ENCODE measurements at places on chromosomes 12 and 14.

GRCh38 chr12:121957861-121958515 lies 39.6 kb downstream of the CFAP251 start:
- no peak for DNase-seq

GRCh38 chr14:50772412-50772811 lies 58.5 kb downstream of the NIN start:
- DNase-seq = no peak

DNA sequence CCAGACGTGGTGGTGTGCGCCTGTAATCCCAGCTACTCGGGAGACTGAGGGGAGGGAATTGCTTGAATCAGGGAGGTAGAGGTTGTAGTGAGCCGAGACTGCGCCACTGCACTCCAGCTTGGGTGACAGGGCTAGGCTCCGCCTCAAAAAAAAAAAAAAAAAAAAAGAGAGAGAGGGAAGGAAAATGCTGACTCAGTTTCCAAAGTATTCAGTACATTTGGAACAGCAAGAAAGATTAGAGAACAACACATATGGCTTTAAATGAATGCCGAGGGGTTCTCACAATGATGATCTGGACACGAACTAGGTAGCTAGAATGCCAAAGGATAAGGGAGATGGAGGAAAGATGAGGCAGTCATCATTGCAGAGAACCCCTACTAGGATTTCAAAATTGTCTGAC lies 97.4 kb downstream of the NAV3 start:
- DNase-seq = no peak

DNA sequence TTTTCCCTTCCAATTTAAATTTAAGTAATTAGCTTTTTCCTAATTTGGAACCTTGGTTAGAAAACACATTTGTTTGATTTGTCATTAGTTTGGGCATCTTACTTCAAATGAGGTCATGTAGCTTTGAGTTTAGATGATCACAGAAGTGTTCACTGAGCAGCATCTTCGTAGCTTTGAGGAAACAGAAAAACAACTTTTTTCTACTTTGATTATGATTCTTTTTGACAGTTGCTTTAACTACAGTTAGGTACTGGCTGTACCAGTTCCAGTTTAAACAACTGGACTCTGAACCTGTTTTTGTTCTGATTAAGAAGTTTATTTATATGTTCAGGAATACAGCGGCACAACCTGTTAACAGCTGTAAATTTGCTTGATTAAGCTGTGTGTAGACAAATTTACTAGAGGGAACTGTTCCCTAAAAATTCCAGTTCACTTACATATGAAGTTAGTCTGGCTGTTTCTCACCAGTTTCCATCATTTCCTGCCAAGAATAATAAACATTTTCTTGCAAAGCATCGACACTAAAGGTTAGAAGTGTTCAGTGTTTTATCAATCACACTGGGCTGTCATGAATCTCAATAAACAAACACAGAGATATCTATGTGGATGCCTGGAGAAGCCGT lies 191.9 kb downstream of the RAD51B start:
- DNase-seq = peak; percentile 42
